CD4-positive, alpha-beta T cell treated with Interleukin-17A for 1 hour (primary cell): ENCODE measurements at places on chromosomes 11 and 22.

GRCh38 chr11:99257131-99257530 is 236.4 kb downstream of the CNTN5 start:
- DNase-seq: no peak

GRCh38 chr11:64044730-64045393 is 9.1 kb downstream of the FLRT1 start:
- DNase-seq: no peak

GRCh38 chr22:48241658-48242057 is 1479.2 kb downstream of the TBC1D22A start:
- DNase-seq: no peak

DNA sequence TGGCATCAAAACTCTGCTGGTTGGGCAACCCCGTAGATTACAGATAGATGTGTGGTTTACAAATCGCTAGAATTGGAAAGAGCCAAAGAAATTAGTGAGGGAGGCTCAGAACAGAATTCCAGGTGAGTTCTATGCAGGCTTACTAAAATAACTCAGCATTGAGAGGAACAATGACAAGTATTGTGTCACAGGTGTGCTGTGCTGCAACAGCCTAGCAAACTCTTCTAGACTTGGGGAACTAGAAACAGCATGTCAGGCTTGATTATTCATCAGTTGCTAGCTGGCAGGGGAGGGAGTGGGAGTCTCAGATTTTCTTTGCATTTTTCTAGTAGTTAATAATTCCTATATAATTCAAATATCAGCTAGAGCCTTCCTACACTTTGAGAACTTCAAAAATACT is 26.3 kb upstream of the RASD2 start:
- no peak for DNase-seq

GRCh38 chr22:42977569-42977968 is 37.4 kb downstream of the PACSIN2 start:
- DNase-seq: no peak
